ENCODE measurements at places on chromosomes 2 and 18.

GRCh38 chr18:9711361-9712129 lies 3.4 kb downstream of the RAB31 start:
- no peak for DNase-seq

DNA sequence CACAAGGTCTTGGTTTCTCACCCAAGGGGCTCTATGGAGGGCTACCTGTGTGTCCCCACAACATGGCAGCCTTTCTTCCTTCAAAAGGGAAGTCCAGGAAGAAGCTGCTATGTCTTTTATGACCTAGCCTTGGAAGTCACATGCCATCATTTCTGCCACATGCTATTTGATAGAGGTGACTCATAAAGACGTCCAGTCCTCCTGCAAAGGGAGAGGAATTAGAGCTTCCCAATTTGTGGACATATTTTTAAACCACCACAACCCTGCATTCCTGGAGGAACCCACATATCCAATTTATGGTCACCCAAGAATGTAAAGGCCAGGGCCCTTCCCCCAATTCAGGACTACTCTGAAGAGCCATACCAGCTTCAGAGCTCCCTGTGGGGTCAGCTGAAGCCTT lies 246.2 kb downstream of the CYP26B1 start:
- DNase-seq, result no peak

- DNase-seq, result no peak
These were observed 145.5 kb downstream of the TRABD2A start for GRCh38 chr2:84735389-84735788.

- DNase-seq, result no peak
These were observed 72.6 kb downstream of the LRRC30 start for GRCh38 chr18:7303316-7304060.

DNA sequence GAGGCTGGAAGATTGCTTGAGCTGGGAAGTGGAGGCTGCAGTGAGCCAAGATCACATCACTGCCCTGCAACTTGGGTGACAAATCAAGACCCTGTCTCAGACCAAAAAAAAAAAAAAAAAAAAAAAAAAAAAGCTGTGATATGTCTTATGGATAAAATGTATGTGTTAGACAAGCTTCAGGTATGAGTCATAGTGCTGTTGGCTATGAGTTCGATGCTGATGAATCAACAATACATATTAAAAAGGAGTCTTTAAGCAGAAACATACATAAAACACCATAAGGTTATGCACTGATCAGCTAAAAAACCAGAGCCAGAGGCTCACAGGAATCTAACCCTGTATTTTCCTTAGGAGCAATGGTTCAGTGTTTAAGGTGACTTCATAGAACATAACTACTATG lies 332.3 kb downstream of the NCKAP5 start:
- no peak for DNase-seq

- no peak for DNase-seq
These were observed 101.0 kb downstream of the TTC32 start for GRCh38 chr2:19800796-19801195.

GRCh38 chr2:32925283-32925815 lies 21.4 kb upstream of the LTBP1 start:
- no peak for DNase-seq

DNA sequence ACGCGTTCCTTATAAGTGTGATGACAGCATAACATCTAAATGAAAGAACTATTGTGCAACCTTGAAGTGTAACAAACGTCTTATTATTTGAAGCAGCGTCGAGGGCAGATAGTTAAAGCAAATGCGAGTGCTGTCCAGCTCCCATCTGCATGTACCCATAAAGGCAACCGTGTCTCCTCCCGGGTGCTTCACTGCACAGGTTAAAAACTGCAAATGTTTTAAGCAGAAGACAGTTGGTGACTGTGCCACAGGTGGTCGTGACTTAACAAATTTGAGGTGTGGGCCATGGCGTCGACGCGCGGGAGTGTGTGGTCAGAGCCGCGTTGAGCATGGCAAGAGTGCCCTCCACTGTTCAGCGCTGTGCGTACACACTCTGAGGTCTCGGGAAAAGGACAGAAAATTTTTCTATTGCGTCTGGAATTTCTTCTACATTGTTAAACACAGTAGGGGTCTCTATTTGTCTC lies 6.4 kb downstream of the SALL3 start:
- DNase-seq, result peak; percentile 3

DNA sequence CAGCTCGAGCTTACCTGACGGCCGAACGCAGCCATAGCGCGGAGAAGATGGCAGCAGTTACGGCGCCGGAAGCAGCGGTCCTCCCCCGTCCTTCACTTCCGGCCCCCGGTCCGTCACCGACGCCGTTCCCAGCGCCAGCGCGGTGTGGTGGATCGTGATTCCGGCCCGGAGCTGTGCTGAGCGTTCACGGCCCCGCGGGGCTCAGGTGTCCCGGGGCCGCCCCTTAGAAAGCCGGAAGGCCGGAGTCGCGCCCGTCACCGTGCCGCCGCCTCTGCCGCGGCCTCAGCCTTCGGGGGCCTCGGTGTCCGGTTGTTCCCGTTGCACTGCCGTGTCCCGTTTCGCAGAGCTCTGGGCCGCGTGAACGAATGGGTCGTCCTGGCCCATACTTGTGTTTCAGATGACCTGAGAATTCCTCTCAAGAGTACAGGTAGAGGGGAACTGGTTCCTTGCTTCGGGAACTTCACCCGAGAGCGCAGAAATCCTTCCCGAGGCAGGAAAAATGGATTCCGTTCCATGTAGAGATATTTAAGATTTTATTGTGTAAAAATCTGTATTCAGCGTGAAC lies at the start of gene MTERF4:
TSS of gene MTERF4 (minus strand) at position 49 of the 565 bp plus-strand sequence. CDS start at position 35, 14 bp downstream.
- DNase-seq, result peak; percentile 84

GRCh38 chr2:232930059-232930400 lies 60.0 kb downstream of the SNORC start:
- no peak for DNase-seq

GRCh38 chr2:54556621-54557121 lies 100.5 kb downstream of the SPTBN1 start:
- DNase-seq, result peak; percentile 55

DNA sequence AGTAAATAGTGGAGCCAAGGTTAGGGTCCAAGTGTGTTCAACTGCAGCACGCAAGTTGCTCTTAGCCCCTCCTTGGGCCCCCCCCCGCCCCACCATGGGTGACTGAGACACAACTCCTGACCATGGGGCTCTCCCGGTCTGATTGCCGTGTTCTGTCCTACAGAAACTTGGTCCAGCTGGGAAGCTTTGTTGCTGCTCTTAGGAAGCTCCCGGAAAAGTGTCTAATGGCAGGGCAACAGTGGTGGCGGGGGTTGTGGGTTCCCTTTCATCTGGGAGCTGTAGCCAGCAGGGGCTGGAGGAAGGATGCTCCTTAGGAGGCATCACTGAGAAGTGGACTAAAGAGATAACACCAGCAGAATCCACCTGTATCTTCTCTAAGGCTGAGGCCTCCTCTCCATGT lies 111.1 kb downstream of the CYP26B1 start:
- DNase-seq, result no peak

DNA sequence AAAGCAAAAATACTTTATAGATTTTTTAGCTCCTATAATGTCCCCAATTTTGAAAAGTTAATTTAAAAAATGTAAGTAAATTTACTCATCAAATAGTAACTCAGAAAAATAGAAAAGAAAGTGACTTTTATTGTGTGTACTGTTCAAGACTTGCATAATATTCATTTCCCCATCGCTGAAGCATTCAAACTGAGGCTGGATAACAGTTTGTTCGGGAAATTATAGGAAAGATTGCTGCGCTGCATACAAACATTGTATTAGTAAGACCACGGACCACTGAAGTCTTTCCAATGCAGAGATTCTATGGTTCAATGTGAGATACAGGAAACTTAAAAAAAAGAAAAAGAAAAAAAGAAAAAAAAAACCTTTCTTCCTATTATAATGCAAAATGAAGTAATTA lies 10.4 kb downstream of the STK17B start:
- no peak for DNase-seq

Measured in HTR-8/SVneo (cell line).